ENCODE measurements at places on chromosomes 2 and 18.

DNA sequence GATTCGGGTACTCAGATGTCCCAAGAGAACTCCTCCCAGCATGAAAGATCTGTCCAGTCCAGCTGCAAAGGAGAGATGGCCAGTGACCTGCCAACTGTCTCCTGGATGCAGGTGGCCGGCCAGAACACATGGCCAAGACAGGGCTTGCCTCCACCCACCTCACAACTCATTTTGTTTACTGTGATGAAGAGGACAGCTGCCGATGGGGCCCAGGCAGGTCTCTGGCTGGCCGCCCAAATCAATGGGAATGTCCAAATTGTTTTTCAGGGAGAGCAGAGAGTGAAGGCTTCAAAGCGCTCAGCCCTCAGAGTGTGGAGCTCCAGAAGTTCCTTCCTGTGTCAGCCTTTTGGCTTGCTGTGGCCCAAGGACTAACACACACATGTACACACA lies 41.9 kb downstream of the FOSL2 start:
- no peak for DNase-seq

DNA sequence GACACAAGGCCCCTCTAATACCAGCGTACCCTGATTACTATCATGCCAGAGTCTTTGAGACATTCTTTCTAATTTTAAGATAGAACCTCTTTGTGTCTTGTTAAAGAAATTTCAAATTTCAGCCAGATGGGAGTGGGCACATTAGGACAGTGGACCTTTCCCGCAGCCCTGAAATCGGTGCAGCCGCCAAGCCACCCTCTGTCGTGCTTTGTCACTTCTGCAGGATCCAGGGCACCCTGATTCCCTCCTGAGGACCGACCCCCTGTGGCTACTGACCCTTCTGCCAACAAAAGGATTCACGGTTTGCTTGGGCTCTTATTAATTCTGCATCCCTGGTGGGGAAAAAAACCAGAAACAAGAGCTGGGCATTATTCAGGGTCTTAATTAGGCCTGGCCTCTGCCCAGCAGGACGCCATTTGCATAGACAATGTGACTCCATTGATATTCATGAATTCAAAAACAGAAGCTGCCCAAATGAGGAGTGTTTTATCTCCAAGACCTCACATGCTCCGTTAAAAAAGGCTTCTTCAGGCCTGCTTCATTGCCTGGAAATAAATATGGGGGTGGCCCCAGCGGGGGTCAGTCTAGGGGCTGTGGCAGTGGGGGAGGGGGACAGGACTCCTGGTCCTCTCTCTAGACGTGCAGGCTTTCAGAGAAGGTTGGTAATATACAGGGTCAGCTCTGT lies 116.9 kb downstream of the ALPK2 start:
- DNase-seq = no peak

- no peak for DNase-seq
Observed at GRCh38 chr18:48201337-48202005, 207.7 kb downstream of the ZBTB7C start.

DNA sequence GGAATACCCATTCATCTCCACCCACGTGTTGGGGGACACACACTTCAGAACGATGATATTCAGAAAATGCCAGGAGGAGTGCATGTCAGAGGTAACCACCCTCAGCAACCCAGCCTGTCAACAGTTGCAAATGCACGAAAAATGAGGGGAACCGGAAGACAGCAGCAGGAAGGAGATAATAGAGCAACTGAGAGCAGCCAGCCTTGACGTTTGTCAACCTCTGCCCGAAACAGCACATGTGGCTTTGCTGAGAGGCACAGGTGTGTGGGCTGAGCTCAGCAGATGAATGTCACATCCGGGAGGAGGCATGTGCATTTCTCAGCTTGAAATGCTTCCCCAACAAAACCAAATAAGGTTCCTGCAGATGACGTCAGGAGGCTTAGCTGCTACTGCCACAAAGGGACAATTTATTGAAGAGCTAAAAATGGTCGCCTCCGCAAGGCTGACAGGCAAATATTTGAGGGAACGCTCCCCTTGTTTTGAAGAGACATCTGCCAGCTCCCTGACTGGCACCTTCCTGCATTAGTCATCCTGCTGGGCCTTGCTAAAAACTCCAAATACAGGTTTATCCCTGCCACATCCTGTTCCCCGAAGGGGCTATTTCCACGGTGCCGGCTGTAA lies 419.0 kb downstream of the NBAS start:
- peak; percentile 73 for DNase-seq

DNA sequence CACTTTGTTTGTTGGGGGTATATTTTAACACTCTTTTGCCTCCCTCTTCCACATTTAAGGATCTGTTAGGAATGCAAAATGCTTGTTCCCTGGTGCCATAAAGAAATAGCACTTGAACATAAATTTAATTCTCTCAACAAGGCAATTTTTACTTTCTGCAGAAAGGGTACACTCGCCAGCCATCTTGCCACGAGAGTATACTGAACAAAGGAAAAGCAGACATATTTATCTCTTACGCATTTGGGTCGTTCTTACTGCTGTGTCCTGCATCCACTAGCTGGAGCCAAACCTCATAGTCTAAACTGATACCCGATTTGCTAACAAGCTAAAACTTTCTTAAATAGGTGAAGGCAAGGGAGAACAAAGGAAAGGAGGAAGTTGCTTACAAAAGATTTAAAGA lies 129.5 kb downstream of the B3GNT2 start:
- no peak for DNase-seq

GRCh38 chr2:113276216-113276760 lies 2.4 kb downstream of the PAX8 start:
- no peak for DNase-seq

Measured in activated CD4-positive, alpha-beta T cell treated with anti-CD3 and anti-CD28 coated beads, Interleukin-2, amount 50 U/mL, for 48 hours (primary cell).